ENCODE measurements at places on chromosomes 12 and 14.

GRCh38 chr12:98893126-98893674 lies 248.1 kb downstream of the APAF1 start:
- no peak for DNase-seq

- no peak for DNase-seq
These were observed 59.2 kb downstream of the TMEM30B start for GRCh38 chr14:61221906-61222305.

GRCh38 chr14:22888662-22889061 lies 5.6 kb downstream of the REM2 start:
- DNase-seq: no peak

GRCh38 chr12:124150168-124150567 lies 144.7 kb upstream of the RFLNA start:
- DNase-seq: no peak

DNA sequence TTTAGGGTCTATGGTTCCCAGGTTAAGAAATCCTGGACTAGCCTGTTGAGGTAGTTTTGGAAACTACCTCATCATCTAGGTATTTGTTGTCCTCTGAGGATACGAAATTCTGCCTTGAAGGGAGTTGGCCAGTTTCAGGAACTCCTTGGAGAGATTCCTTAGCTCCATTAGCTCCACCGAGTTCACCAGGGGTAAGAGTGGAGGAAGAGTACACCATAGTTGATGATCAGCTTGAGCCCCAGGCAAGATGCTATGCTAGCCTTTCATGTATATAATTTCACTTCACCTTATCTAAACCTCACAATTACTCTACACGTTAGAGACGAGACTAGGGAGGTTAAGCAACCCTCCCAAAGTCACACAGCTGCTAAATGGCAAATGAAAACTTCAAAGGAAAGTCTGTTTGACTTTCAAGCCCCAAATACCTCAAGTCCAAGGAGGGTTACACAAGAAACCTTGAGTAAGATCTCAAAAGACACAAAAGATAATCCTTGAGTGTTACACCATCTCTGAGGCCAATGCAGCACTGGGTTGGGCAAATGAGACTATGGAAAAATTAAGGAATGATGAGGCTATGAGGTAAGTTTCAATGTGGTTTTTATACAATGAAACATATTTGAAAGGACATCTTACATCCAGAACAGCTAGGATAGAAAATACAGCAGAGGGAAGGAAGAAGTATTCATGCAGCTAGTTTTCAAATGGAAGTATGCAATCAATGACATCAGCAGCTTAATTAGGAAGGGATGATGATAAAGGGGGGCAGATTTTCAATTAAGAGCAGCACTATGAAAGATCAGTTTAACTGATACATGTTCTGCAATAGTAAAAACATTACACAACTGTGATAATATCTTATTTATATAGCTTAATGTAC lies 97.2 kb upstream of the KRAS start:
- no peak for DNase-seq

DNA sequence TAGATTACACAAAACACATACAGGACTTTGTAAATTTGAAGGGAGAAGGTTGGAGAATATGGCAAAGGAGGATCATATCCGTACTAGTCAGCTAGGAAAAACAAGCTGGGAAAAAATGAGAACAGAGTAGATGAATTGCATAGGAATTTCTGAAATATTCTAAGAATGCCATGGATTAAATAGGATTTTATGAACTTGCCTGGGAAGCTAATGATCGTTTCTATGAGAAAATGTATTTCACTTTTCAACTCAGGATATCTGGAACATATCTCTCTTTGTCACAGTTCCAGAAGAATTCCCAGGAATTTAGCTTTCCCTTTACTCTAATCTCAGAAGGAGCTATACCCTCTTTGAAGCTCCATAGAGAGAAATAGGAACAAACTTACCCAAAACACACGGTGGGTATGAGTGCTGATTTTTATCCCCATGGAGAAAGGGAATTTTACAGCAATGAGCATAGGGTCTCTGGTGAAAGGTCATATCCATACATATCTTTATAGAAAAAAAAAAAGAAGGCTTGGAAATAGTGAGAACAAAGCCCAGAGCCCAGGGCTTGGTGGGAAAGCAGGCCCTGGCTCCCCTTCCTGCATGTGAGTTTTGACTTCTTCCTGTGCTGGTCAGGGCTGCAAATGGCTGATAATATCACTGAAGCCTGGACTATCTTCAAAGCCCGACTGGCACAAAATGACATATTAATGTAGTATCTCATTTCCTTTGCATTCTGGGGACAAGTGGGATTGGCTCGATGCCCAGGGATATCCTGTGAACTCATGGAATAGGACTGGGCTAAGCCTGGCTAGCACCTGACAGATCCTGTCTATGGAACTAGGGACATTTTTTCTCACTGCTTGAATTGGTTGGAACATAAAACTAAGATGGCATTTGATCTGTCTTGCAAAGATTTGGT lies 136.3 kb downstream of the AEBP2 start:
- no peak for DNase-seq

- no peak for DNase-seq
These were observed 8.1 kb downstream of the AVIL start for GRCh38 chr12:57810450-57810849.

DNA sequence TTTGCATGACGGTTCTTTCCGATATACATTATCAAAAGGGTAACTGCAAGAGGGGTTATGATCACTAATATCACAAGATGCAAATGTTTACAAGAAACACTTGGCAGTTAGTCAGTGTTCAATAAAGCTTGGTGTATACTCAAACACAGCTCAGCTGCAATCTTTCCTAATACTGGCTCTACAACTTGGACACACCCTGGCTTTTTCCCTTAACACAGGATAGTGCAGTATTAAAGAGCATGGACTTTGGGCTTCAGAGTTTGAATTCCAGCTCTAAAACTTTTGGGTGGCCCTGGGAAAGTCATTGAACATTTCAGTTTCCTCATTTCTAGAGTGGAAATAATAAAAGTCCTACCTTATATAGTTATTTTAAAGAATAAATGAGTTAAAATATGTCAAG lies 107.0 kb downstream of the HECTD4 start:
- DNase-seq: no peak

GRCh38 chr12:72077111-72077820 lies 138.6 kb downstream of the TPH2 start:
- DNase-seq: no peak
